ENCODE measurements at places on chromosomes 4 and X.

- DNase-seq, result no peak
Observed at GRCh38 chr4:139873111-139873860, 207.7 kb downstream of the MGST2 start.

GRCh38 chr4:7821245-7822136, 118.2 kb downstream of the AFAP1 start:
- DNase-seq, result peak; percentile 32

DNA sequence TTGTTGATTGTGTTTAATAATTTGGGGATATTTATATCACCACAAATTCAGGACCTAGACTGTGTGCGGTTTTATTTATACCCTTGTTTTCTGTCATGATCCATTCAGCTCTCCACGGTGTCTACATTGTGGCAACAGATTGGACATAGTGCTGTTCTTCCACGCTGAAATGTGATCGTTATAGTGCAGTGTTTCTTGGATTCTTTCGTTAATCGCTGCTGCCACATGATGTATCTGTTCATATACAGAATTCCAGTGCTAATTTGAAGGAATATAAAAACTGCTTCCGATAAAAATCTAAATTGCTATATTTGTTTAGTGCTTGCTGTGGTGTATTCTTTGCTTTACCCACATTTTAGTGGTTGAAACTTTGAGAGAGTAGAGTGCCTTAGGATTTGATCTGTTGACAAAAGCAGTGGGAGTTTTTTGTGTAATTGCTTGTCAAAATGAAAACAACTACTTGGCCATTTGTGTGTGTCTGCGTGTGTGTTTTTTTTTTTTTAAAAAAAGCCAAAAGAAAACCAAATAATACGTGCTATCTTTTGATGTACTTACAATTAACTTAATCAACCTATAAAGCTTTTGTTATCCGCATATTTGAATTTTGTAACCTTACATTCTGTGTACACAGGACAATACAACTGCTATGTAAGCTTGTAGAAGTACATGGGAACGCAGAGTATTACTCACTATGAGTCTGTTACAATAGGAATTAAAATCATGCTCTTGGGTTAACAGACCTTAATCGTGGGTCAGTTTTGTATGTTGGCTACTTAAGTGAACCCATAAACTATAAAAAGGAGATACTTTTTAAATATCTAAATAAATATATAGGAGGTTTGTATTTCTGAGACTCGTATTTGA, 353.3 kb downstream of the ARHGAP24 start:
- DNase-seq, result no peak

- DNase-seq, result no peak
Observed at GRCh38 chr4:126954537-126955291, 678.0 kb upstream of the INTU start.

- no peak for DNase-seq
Observed at GRCh38 chr4:7524843-7525242, 90.1 kb upstream of the PSAPL1 start.

- no peak for DNase-seq
Observed at GRCh38 chr4:24564488-24564887, 19.9 kb downstream of the DHX15 start.

GRCh38 chr4:88826771-88827170, 129.1 kb upstream of the NAP1L5 start:
- no peak for DNase-seq

DNA sequence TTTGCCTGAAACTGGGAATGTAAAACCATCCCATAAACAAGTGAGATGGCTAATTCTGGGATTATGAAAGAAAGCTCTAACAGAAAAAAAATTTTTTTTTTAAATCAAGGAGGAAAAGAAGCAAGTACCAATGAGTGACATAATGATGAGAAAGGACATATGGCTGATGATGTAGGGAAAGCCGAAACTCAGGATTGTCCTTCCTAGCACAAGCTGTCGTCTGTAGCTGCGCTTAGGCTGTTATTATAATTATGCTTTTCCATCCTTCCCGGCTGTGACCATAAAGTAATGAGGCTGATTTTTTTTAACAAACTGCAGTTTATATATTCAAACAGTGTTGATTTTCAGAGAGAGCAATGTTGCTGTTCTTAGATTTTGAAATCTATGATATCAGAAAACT, 209.8 kb upstream of the NOCT start:
- no peak for DNase-seq
